Kidney tubule cell (primary cell): ENCODE measurements at places on chromosomes 2 and 18.

GRCh38 chr2:16281451-16282335 is 341.3 kb downstream of the MYCN start:
- DNase-seq: peak; percentile 59

GRCh38 chr2:175012516-175012915 is 7.3 kb upstream of the CHN1 start:
- DNase-seq: peak; percentile 53

- DNase-seq: no peak
These were observed 472.5 kb upstream of the ZNF804A start for GRCh38 chr2:184125867-184126266.

DNA sequence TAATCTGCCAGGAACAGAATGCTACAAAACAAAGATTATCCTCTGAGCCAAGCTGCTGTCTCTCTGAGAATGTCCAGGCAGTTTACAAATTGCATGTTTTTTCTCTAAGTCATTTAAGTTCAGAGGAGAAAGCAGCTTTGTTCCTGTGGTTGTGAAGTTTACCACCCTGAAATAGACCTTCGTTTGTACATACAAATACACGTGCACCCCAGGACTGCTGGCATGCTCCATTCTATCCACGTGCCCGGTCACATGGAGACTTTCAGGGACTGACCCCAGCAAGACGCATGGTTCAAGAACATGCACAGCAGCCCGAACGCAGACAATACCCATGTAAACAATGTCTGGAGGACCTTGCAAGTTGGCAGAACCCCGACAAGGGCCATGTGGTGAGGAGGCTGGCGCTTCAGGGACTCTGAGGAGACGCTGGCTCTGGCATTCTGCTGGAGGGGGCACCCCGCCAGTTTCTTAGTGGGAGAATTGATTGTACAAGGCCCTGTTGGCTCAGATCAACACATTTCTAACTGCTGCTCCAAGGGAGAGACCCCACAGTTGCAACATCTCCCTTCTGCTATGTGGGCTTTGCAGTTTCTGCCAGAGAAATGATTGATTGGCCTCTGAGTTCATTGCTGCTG is 33.3 kb downstream of the FAM178B start:
- no peak for DNase-seq

DNA sequence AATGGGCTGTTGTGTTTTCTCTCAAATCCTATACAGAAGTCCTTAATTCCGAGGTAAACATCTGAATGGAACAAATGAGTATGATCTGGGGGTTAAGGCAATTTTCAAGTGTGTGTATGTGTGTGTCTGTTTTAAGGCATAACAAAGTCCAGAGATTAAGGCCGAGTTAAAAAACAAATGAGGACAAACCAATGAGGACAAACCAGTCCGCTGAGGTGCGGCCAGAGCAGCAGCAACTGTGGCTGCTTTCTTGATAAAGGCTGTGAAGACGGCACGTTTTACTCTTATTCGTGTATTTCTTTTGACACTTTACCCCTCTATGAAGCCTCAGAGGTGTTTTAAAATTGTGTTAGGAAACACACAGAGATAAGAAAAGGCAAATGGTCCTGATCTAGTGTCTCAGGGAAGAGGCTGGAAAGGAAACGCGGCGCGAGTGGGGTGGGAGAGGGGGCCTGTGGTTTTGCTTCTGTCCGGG is 495 bp upstream of the GULP1 start:
- peak; percentile 52 for DNase-seq

- DNase-seq: no peak
These were observed 58.4 kb upstream of the EML4 start for GRCh38 chr2:42110641-42111322.

- no peak for DNase-seq
These were observed 63.7 kb downstream of the IL1R2 start for GRCh38 chr2:102055346-102055990.

GRCh38 chr18:63079114-63079513 is 240.5 kb downstream of the BCL2 start:
- DNase-seq: no peak

- no peak for DNase-seq
These were observed 149.7 kb downstream of the GLI2 start for GRCh38 chr2:120885321-120885720.

DNA sequence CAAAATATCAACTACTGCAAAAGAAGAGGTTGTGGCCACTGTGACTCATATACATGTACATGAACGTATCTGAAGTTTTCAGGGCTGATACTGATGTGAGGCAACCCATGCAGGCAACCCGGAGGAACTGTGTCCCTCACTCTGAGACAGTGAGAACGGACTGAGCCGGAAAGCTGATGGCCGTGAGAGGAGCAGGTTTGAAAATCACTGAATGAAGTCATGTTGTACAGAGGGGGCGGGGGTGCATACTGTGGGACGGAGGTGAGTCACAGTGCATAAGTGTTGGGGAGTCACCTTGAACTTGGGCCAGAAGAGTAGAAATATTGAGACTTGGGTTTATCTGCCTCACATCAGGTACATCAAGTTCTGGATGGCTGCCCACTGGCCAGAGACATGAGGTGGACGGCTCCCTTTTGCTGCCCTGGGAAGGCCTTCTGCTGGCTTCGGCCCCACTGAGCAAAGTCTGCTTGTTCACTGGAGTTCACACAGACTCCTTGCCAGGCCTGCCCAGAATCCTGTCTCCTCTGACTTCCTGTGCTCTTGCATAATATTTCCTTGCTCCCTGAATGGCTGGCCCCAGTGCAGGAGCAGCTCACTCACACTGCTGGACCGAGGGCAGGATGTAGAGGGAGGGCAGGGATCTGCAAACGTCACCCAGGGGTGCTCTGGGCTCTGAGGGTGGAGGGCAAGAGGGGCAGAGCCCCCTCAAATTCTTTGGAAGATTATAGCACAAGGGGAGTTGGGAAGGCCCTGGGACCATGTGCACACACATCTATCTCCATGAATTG is 18.1 kb downstream of the EPAS1 start:
- peak; percentile 97 for DNase-seq

DNA sequence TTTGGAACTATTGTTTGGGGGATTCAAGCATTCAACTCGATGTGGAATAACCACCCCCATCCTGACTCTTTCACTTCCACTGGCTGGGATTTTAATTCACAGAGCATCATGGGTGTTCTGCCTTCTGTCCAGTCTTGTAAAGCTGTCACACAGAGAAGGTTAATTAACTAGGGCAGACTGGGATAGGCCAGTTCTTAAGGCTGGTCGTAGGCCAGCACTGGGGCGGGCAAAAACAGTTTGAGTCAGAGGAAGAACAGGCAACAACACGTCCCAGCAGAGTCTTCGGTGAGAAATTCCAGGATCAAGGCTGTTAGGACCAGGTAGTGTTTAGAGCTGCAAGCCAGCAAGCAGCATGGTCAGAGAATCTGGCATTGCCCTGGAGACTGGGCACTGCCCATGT is 4.0 kb upstream of the RNF152 start:
- DNase-seq: peak; percentile 82

GRCh38 chr2:126655051-126655450 is 907 bp upstream of the GYPC start:
- no peak for DNase-seq

DNA sequence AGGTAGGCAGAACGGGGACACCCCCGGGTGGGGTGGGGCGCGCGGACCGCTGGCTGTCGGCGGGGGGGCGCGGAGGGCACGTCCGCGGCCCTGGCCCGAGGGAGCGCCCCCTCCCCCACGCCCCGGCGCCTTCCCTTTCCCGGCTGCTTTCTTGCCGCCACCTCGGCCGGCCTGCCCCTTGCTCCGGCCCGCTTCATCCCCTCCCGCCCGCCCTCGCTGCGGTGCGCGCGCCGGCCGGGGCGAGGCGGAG is 443 bp downstream of the VAPA start:
- DNase-seq: no peak

DNA sequence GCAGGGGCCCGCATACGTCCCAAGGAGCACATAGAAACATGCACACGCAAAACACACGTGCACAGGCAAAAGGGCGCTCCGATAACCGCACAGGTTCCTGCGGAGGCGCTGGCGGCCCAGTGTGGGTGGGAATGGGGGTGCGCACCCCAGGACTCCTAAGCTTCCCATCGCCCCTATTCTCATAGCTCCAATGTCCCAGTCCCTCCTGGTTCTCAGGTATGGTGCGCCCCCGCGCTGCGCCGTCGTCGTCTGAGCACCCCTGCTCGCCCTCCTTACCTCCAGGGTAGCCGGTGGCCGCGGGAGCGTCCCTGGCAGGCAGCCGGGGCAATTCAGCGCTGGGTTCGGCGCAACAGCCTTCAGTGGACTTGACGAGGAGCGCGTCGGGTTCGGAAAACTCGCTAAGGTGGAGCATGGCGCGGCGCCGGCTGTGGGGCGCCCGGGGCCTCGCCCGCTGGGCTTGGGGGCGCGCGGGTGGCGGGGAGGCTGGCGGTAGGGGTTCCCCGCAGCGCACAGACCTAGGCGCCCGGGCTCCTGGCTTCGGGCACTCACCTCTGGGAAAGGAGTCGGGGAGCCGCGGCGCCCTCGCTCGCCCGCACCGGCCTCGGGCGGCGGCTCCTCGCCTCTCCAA is 328 bp downstream of the EGR4 start:
- DNase-seq: no peak

GRCh38 chr2:138030459-138030858 is 66.2 kb downstream of the HNMT start:
- DNase-seq: peak; percentile 86

- no peak for DNase-seq
These were observed 10.4 kb upstream of the KDSR start for GRCh38 chr18:63377275-63377980.

- DNase-seq: no peak
These were observed 123.1 kb downstream of the KYNU start for GRCh38 chr2:143000599-143000998.

- DNase-seq: no peak
These were observed 138.3 kb upstream of the TTC39C start for GRCh38 chr18:23875966-23876895.
